Activated T-cell treated with anti-CD3 and anti-CD28 coated beads, Interleukin-2, amount 50 U/mL, for 72 hours (primary cell): ENCODE measurements at places on chromosomes 1 and 21. TPM values are rescaled to one million over a fixed set of nuclear protein-coding genes. Genes with fewer than 3 reads are reported as not detected.

- DNase-seq, result no peak
Measured at GRCh38 chr1:87091425-87091824, 177.0 kb downstream of the HS2ST1 start.

- no peak for DNase-seq
Measured at GRCh38 chr1:12622506-12622905, 4.5 kb upstream of the DHRS3 start.

GRCh38 chr1:211606332-211606913 lies 27.5 kb upstream of the SLC30A1 start:
- peak; percentile 40 for DNase-seq

GRCh38 chr1:115275216-115275615 lies 62.8 kb downstream of the NGF start:
- DNase-seq, result no peak

DNA sequence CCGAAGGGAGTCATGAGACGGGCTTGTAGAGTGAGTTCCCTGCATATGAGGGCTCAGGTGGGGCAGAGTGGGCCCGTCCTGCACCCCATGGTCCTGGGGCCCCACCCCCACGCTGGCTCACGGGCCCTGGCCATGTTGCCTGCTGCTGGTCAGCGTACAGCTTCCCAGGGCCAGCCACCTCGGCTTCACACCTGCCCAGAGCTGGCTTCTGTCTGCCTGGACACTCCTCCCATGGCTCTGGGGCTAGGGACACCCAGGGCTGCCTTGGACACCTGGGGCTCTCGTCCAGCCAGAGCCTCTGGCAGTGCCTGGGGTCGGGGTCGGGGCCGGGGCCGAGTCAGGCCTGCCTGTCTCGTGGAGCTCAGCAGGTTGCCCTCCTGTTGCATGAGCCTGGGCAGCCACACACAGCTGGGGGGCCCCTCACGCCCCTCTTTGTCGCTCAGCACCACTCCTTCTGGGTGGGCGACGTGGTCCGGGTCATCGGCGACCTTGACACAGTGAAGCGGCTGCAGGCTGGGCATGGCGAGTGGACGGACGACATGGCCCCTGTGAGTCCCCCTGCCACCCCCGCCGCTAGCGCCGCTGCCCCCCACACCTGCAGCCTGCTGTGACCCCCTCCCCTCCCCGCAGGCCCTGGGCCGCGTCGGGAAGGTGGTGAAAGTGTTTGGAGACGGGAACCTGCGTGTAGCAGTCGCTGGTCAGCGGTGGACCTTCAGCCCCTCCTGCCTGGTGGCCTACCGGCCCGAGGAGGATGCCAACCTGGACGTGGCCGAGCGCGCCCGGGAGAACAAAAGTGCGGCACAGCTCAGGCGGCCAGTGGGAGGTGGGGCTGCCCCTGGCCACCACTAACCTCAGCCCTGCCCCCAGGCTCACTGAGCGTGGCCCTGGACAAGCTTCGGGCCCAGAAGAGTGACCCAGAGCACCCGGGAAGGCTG lies 5.5 kb upstream of the MMP23B start:
- DNase-seq, result no peak

GRCh38 chr1:155186067-155186793 lies 12.6 kb downstream of the TRIM46 start:
- DNase-seq, result no peak

DNA sequence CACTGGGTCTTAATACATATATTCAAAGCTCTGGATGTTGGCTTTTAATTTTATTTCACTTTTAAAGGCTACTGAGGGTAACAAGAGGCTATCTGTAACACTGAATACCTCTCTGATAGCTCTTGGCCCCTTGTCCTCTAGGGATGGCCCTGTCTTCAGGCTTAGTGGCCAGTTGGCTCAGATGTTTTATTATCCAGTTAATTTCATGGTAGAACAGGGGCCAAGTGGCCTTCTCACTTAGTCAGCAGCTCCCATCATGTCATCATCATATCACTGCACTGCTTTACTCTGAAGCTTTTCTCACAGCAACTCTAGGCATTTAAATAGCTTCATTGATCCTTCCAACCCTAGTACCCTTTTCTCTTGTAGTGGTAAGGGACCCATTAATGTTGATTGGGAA lies 40.2 kb upstream of the MACF1 start:
- DNase-seq, result no peak

- DNase-seq, result no peak
Measured at GRCh38 chr1:113937146-113937545, 8.0 kb downstream of the HIPK1 start.

- DNase-seq, result no peak
Measured at GRCh38 chr1:87940421-87940820, 611.7 kb downstream of the LMO4 start.

GRCh38 chr1:153087652-153088051 lies 6.7 kb downstream of the SPRR2E start:
- DNase-seq, result no peak

- no peak for DNase-seq
Measured at GRCh38 chr1:175510914-175511313, 232.5 kb downstream of the TNR start.

DNA sequence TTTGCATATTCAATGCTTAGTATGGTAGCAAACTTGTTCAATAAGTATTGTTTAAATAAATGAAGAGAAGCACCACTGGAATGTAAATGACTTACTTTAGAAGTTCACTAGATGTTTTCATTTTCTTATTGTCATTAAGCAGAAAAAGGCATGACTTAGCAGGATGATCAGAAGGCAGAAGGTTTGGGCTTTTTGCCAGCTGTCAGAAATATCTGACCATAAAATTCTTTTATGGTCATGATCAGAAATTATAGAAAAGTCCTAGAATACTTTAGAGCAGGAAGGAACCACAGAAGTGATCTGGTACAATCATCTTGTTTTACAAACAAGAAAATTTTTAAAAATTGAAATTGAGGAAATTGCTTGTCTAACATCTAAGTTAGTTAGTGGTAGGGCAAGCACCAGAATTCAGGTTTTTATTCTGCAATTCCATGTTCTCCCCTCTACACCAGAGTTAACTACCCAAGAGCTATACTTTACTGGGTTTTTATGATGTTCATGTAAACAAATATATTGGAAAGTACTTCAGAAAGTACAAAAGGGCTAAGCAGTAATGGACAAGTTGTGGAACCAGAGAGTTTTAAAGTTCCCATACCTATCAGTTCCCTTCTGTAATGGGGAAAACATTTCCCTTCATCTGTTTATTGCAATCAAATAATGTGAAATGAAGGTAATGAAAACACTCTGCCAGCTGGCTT lies 10.1 kb downstream of the FMO5 start:
- no peak for DNase-seq

GRCh38 chr1:67825591-67825990 lies 7.7 kb downstream of the GNG12 start:
- no peak for DNase-seq

- DNase-seq, result no peak
Measured at GRCh38 chr1:26921126-26921539, 410 bp upstream of the NUDC start.

DNA sequence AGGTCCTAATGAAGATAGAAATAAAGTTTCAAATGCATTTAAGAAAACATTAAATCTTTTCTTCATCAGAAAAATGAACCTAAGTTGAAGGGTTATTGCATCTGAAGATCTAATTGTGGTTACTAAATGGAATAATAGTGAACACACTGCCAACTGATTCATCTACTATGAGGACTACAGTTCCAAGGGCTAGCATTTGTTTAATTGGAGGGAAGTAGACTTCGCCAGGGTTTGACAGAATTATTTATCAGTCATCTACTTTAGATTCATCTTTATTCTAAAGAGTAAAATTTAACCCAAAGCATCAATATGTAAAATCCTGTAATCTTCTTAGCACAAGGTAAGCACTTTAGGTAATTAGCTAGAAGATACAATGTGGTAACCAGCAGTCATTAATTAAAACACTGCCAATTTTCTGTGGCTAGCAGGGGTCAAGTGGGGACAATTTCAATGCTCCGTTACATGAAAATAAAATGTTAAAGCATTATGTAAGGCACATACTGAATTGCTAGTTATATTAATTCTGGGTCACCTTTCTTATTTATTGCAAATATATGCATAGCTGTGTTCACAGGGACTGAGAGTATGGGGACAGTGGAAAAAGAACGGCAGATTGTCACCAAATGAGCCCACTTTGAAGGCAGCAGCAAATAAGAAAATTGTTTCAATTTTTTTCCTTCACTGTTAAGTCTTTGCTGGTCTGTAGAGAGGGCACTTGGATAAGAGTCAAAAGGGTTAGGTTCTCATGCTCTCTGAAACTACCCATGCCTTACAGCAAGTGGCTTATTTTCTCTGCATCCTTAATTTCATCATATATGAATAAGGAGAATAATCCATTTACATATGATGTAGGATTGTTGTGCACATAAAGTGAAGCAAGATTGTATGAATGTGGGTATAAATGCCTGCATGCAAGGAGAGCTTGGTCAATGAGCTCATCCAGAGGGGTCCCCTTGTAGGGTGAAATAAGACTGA lies 416.0 kb downstream of the PCP4 start:
- DNase-seq, result no peak

- DNase-seq, result no peak
Measured at GRCh38 chr1:208069908-208070307, 159.0 kb upstream of the CD34 start.

DNA sequence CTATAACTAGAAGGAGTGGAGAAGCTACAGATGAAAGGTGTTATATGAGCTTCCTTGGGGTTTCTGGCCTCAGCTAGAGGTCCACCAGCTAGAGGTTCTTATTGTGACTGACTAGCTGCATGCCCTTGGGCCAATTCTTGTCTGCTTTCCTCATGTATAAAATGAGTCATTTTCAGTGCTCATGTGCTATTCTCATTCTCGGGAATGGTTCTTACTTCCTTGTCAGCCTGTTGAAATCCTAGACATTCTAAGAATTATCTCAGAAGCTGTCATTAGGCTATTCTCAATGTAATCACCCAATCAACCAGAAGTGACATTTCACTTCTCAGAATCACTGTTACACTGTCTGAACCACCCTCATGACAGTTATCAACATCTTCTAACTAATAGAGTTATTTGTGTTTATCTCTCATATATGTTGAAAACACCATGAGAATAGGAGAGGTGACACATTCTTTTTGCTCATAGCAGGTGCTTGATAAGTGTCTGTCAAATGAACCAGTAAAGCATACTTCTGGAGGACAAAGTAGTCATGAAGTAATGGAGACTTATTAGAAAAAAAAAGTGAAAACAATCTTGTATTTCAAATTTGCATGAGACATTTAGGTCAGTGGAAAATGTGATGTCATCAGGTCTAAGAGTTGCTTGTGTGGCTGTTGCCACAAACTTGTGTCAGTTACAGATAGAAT lies 122.8 kb upstream of the IVNS1ABP start:
- DNase-seq, result peak; percentile 45

DNA sequence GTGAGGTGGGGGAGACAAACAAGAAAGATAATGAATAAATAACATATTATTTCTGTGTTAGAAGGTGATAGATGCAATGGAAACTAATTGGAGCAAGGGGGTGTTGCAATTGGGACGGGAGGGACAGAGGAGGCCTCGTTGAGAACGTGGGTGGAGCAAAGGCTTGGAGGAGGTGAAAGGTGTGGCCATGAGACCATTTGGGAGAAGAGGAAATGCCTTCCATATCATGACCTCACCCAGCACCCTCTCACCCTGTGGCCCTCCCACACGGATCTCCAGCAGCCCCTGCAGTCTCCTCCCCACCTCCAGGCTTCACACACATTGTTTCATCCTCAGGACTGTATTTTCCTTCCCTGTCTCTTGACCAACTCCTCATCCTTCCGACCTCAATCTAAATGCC lies 85.3 kb upstream of the ARHGAP29 start:
- no peak for DNase-seq

GRCh38 chr1:36849956-36850355 lies 184.4 kb downstream of the GRIK3 start:
- DNase-seq, result no peak

DNA sequence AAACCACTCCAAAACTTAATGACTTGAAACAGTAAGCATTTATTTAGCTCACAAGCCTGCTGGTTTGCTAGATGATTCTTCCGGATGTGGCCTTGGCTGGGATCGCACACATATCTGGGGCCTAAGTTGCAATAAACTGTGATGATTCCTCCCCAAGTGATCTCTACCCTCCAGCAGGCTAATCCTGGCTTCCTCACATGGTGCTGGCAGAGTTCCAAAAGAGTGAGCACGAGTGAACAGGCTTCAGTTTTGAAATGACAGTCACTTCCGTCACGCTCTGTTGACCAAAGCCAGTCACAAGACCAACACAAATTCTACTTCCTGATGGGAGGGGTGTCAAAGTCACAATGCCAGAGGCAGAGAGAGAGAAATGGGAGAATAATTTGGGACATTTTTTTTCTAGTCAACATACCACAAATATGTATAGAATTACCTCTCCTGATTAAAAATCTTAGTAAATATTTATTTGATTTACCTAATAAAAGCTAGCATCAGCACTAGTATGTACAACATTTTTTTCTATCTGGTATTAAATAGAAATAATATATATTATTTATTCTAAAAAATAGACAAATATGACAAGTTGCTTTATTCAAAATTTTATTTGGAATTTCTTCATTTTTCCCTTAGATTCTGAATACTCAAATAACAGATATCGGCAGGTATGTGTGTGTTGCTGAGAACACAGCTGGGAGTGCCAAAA lies 292.7 kb downstream of the TPR start:
- peak; percentile 4 for DNase-seq

GRCh38 chr1:162405800-162406199 lies 6.1 kb downstream of the SH2D1B start:
- no peak for DNase-seq

DNA sequence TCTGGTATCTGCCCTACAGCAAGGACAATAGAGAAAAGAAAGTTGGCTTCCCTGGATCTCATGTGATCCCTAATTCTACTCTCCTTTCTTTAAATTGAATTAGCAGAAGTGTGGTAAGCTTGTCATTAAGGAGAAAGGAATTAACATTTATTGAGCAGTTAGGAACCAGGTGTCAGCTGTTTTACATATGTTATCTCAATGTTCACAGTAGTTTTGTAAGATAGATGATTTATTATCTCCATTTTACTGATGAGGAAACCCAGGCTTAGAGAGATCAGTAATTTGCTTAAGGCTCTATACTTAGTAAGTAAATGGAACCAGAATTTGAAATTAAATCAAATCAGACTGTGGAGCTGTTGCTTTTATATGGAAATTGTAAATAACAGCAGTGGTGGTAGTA lies 8.0 kb downstream of the XPR1 start:
- DNase-seq, result no peak

GRCh38 chr1:112247961-112248360 lies 148.1 kb upstream of the CTTNBP2NL start:
- DNase-seq, result no peak

- peak; percentile 56 for DNase-seq
Measured at GRCh38 chr1:181398544-181398943, 84.8 kb upstream of the CACNA1E start.

Gene PSEN2
- 11.7 TPM for total RNA-seq

Gene TFF3
- not detected for total RNA-seq

Gene IGSF21
- total RNA-seq, result not detected

Gene TOR3A
- total RNA-seq, result 34.0 TPM

Gene AKR7A3
- total RNA-seq, result 0.35 TPM

Gene LRRC38
- total RNA-seq, result not detected

Gene DLGAP3
- 1.8 TPM for total RNA-seq

Gene MTARC1
- not detected for total RNA-seq

Gene LCE1F
- not detected for total RNA-seq

Gene RNF186
- total RNA-seq, result not detected
